ENCODE measurements at places on chromosomes 3 and 15.
A peak's percentile ranks its signal among the peaks of the same experiment; 100 is the strongest.

- H3K27ac ChIP-seq = no peak overlapping the region
- H3K27me3 ChIP-seq = no peaks in the 10 kb centered on the region
- H3K4me3 ChIP-seq = no peak overlapping the region
- no peak for DNase-seq
- no peaks in the 10 kb centered on the region for H3K36me3 ChIP-seq
- H3K4me1 ChIP-seq = no peaks in the 10 kb centered on the region
Measured at GRCh38 chr3:29374226-29374625, 93.4 kb downstream of the RBMS3 start.

GRCh38 chr3:102374863-102375634 is 59.8 kb upstream of the ZPLD1 start:
- no peaks in the 10 kb centered on the region for H3K27me3 ChIP-seq
- H3K27ac ChIP-seq = no peak overlapping the region
- H3K4me1 ChIP-seq = no peaks in the 10 kb centered on the region
- no peaks in the 10 kb centered on the region for H3K36me3 ChIP-seq
- no peak for DNase-seq

- no peak for DNase-seq
Measured at GRCh38 chr3:99875581-99875928, 57.9 kb downstream of the CMSS1 start.

GRCh38 chr3:57383406-57383805 is 90.9 kb upstream of the ASB14 start:
- peaks cover 3% of the 10 kb centered on the region for H3K27me3 ChIP-seq
- no peaks in the 10 kb centered on the region for H3K4me1 ChIP-seq
- DNase-seq = no peak
- no peak overlapping the region for H3K27ac ChIP-seq
- H3K36me3 ChIP-seq = no peaks in the 10 kb centered on the region

- no peaks in the 10 kb centered on the region for H3K27me3 ChIP-seq
- DNase-seq = no peak
- H3K27ac ChIP-seq = no peak overlapping the region
- no peaks in the 10 kb centered on the region for H3K36me3 ChIP-seq
- H3K4me1 ChIP-seq = no peaks in the 10 kb centered on the region
- no peak overlapping the region for H3K4me3 ChIP-seq
Measured at GRCh38 chr3:104411757-104412156, 955.0 kb upstream of the ALCAM start.

- no peaks in the 10 kb centered on the region for H3K27me3 ChIP-seq
- no peak overlapping the region for H3K4me3 ChIP-seq
- no peak overlapping the region for H3K27ac ChIP-seq
- DNase-seq = no peak
Measured at GRCh38 chr15:78315686-78316282, 16.4 kb upstream of the SKIC8 start.

GRCh38 chr15:86892774-86893449 is 813.2 kb downstream of the AGBL1 start:
- no peaks in the 10 kb centered on the region for H3K36me3 ChIP-seq
- no peak for DNase-seq
- no peaks in the 10 kb centered on the region for H3K27me3 ChIP-seq
- no peak overlapping the region for H3K4me3 ChIP-seq
- H3K4me1 ChIP-seq = no peaks in the 10 kb centered on the region
- H3K27ac ChIP-seq = no peak overlapping the region

GRCh38 chr3:59212128-59212779 is 162.4 kb upstream of the CFAP20DC start:
- H3K27ac ChIP-seq = no peak overlapping the region
- DNase-seq = peak; percentile 56
- no peaks in the 10 kb centered on the region for H3K27me3 ChIP-seq
- H3K4me3 ChIP-seq = no peak overlapping the region

GRCh38 chr15:89163271-89164055 is 57.9 kb downstream of the RLBP1 start:
- no peak overlapping the region for H3K4me3 ChIP-seq
- H3K4me1 ChIP-seq = no peaks in the 10 kb centered on the region
- DNase-seq = no peak
- H3K36me3 ChIP-seq = no peaks in the 10 kb centered on the region
- H3K27ac ChIP-seq = no peak overlapping the region

- no peak overlapping the region for H3K4me3 ChIP-seq
- DNase-seq = no peak
- H3K27ac ChIP-seq = no peak overlapping the region
- H3K27me3 ChIP-seq = no peaks in the 10 kb centered on the region
Measured at GRCh38 chr15:79004336-79004735, 59.5 kb upstream of the CTSH start.

- no peaks in the 10 kb centered on the region for H3K4me1 ChIP-seq
- no peak for DNase-seq
- no peaks in the 10 kb centered on the region for H3K36me3 ChIP-seq
- H3K27me3 ChIP-seq = no peaks in the 10 kb centered on the region
Measured at GRCh38 chr3:61570813-61571212, 9.4 kb downstream of the PTPRG start.

DNA sequence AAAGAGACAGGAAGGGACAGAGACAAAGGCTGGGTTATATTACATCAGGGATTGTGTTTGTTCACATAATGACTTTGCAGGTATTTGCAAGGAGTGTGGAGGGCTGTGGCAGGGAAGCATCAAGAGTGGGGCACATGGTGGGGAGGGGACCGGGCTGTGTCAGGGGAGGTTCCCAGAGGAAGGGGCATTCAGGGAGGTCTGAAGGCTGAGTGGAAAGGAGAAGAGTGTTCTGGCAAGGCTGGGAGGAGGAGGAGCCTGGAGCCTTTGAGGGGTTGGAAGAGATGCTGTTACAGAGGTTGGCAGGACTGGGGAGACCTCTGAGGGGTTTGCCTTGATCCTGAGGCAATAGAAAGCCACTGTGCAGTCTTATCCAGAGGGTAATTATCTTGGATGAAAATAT is 49.4 kb downstream of the EXOG start:
- no peak overlapping the region for H3K27ac ChIP-seq
- H3K27me3 ChIP-seq = no peaks in the 10 kb centered on the region
- no peak overlapping the region for H3K4me3 ChIP-seq

DNA sequence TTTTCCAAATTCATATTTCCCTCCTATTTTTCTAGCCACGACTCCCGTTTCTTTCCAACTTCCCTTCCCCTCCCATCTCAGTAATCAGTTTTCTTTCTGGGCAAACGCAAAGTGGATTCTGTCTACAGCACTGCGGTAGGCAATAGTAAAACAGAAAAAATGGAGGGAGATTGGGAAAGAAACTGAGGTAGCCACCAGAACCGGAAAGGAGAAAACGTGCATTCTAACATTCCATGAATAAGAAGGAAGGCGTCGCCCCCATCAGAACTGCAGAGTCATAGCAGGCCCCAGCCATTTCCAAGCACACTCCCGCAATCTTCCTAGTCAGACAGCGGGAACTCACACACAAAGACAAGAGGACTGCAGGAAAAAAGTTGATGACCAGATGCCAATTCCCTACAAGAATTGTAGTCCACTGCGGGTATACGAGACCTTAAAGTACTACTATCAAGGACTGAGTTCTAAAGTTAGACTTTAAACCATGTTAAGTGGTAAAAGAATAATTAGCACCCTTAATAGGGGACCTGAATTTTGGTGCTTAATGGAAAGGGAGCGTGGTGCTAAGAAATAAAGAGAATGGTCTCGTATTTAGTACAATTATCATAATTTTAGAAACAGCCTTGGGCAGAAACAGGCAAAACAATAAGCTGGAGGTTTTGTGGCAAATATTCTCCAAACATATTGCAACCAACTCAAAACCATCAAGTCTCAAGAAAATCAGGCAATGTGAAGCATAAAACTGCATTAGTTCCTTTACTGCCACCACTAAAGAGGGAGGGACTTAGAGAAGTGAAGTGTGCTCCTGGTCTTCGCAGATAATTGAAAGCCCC is 1.4 kb downstream of the PFN2 start:
- H3K36me3 ChIP-seq = no peaks in the 10 kb centered on the region
- peaks cover 5% of the 10 kb centered on the region for H3K27me3 ChIP-seq
- H3K4me1 ChIP-seq = no peaks in the 10 kb centered on the region
- DNase-seq = no peak
- H3K27ac ChIP-seq = no peak overlapping the region

DNA sequence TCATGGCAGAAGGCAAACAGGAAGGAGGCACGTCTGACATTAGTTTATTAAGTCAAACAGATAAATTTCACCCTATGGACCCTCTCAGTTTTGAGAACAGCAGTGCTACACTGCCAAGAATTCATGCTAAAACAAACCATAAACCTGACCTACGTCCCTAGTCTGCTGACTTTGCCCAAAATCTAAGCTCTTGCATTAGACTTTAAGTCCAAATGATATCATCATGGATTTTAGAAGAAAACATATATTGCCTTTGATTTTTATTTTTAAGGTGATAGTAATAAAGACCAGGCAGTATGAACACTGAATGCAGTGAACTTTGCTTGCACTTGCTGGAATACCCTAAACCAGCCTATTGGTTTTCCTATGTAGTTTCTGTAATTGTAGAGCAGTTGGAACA is 79.6 kb upstream of the GADL1 start:
- no peak overlapping the region for H3K27ac ChIP-seq
- DNase-seq = no peak
- H3K27me3 ChIP-seq = no peaks in the 10 kb centered on the region
- no peaks in the 10 kb centered on the region for H3K36me3 ChIP-seq
- no peak overlapping the region for H3K4me3 ChIP-seq

- H3K36me3 ChIP-seq = no peaks in the 10 kb centered on the region
- H3K27ac ChIP-seq = no peak overlapping the region
- no peaks in the 10 kb centered on the region for H3K27me3 ChIP-seq
- no peak overlapping the region for H3K4me3 ChIP-seq
- H3K4me1 ChIP-seq = peaks cover 22% of the 10 kb centered on the region
Measured at GRCh38 chr15:70486012-70486411, 277.3 kb downstream of the UACA start.

- no peaks in the 10 kb centered on the region for H3K4me1 ChIP-seq
- H3K27me3 ChIP-seq = no peaks in the 10 kb centered on the region
- H3K27ac ChIP-seq = no peak overlapping the region
- no peak overlapping the region for H3K4me3 ChIP-seq
- H3K36me3 ChIP-seq = no peaks in the 10 kb centered on the region
Measured at GRCh38 chr3:21779909-21780308, 28.9 kb upstream of the ZNF385D start.

GRCh38 chr3:172096881-172097420 is 57.6 kb downstream of the FNDC3B start:
- H3K4me3 ChIP-seq = no peak overlapping the region
- H3K27ac ChIP-seq = no peak overlapping the region
- no peaks in the 10 kb centered on the region for H3K27me3 ChIP-seq
- DNase-seq = no peak

DNA sequence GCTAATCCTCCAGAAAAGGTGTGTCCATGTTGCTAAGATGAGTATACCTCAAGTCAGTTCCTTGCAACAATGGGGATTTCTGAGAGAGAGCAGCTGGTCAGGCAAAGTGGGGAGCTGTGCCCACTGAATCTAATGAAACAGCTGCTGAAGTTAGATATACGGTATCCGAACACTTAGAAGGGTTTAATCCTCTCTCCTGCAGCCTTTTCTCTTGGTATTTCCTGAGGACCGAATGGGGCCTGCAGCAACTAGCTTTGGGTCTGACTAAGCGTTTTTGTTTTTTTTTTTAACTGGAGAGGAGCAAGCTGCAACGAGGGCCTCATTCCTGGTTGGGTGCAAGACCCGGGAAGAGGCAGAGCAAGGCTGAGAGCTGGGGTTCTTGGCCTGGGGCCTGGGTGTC is 37.6 kb upstream of the BNC1 start:
- no peaks in the 10 kb centered on the region for H3K4me1 ChIP-seq
- H3K27ac ChIP-seq = no peak overlapping the region

DNA sequence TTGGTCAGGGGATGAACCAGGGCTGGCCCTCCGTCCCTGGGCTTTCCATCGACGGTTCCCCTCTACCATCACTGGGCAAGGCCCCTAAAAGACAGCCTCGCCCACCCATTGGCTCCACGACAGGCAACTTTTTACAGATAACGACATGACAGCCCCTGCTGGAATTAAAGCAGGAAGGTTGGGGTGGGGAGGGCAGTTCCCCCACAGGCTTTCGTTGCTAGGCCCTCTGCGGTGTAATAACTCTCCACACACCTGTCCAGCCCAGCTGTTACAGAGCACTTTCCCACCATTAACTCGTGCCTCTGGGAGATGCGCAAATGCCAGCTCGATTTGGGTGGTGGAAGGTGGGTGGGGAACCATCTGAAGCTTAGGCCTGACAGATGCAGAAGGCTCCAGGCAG is 264.2 kb upstream of the TLE3 start:
- H3K27me3 ChIP-seq = no peaks in the 10 kb centered on the region
- no peak for DNase-seq
- no peak overlapping the region for H3K27ac ChIP-seq
- no peaks in the 10 kb centered on the region for H3K36me3 ChIP-seq

DNA sequence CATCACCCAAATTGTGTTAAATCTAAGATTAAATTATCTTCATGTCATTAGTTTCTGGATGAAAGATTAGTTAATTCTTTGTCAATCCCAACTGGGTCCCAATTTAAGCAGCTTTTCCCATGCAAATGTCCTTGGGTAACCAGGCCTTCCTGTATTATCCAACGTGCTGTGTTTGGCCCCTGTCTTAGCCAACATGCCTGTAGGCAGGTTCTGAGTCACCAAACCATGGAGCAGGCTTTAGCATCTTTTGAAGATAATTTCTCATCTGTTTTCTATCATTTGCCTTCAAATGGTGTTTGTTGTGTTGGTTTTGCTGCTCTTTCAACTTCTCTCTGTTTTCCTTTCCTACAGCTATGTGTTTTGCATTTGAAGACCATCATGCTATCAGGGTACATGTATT is 216.2 kb downstream of the ITPR1 start:
- H3K4me3 ChIP-seq = no peak overlapping the region
- no peak for DNase-seq
- H3K27me3 ChIP-seq = no peaks in the 10 kb centered on the region
- peaks cover 15% of the 10 kb centered on the region for H3K36me3 ChIP-seq
- H3K4me1 ChIP-seq = no peaks in the 10 kb centered on the region

DNA sequence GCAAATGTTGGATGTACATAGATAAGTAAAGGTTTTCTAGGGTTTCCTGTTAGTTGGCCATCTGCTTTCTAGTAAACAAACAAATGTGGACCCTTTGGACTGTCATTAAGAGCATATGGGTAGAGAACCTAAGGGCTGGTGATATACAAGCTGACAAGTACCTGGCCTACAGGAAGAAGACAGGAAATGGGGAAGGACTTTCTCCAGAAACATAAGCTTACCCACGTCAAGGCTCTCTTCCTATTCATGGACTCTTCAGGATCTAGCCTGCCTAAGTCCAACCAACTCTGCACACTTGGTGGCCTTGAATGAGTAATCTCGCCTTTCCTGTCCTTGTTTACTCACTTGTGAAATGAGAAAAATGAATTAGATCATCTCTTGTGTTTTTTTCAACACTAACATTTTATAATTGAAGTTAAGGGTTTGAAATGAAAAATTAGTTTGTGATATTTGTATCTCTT is 22.2 kb upstream of the GOLIM4 start:
- no peaks in the 10 kb centered on the region for H3K4me1 ChIP-seq
- H3K27me3 ChIP-seq = no peaks in the 10 kb centered on the region
- H3K4me3 ChIP-seq = no peak overlapping the region
- H3K36me3 ChIP-seq = no peaks in the 10 kb centered on the region
- no peak for DNase-seq

Data from naive thymus-derived CD4-positive, alpha-beta T cell (primary cell).